Hematopoietic multipotent progenitor cell treated with erythropoietin and hydrocortisone succinate and interleukin-3 and kit ligand, for 17 days (in vitro differentiated cells): ENCODE measurements at places on chromosomes 2 and 18.

- no peak for DNase-seq
These were observed 31.8 kb downstream of the BCL11A start for GRCh38 chr2:60521626-60522025.

DNA sequence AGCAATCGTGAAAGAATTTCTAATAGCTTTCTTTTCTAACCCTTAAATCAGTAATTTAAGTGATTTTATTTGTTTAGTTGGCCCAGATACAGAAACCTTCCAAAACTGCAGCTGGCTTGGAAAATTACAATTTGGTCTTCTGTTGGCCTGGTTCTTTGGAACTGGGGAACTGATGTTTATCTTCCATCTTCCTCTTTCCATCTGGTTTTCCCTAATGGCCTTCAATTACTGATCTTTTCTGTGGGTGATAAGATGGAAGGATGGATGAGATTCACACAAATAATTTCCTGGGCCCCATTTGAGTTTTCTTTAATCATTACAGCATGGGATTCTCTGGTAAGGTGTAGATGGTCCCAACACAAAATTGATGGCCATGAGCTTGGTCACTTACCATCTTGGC is 106.5 kb upstream of the CHRNA1 start:
- DNase-seq = no peak

- no peak for DNase-seq
These were observed 27.2 kb downstream of the LHCGR start for GRCh38 chr2:48728295-48728694.

- no peak for DNase-seq
These were observed 3.6 kb upstream of the TPRKB start for GRCh38 chr2:73740767-73741166.

DNA sequence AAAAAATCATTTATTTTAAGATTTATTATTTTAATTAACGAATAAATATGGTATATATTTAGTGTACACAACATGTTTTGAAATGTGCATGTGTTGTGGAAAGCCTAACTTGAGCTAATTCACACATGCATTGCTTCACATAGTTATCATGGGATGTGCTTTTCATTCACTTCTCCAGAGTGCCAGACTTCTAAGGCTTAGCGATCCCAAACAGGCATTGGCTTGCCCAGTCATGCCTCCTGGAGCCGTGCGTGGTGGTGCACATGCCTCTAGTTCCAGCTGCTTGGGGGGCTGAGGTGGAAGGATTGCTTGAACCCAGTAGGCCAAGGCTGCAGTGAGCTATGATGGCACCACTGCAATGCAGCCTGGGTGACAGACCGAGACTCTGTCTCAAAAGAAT is 40.5 kb downstream of the ARHGEF4 start:
- DNase-seq = no peak

DNA sequence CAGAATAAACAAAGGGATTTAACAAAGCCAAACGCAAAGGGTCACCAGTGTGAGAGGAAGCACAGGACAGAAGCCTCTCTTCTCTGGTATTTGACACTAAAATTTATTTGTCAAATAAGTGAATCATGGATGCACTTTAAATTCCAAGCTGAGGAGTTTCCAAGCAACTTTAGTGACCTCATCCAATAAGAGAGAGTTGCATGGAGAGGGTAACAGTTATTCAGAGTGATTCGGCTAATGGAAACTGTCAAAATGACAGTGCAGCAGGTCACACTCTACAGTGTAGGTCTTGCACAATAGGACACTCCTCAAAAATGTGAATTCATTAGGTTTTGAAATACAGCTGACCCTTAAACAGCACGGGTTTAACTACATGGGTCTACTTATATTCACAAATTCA is 103.9 kb upstream of the ACVR1C start:
- no peak for DNase-seq

- no peak for DNase-seq
These were observed 7.3 kb downstream of the TEX261 start for GRCh38 chr2:70987386-70987785.

DNA sequence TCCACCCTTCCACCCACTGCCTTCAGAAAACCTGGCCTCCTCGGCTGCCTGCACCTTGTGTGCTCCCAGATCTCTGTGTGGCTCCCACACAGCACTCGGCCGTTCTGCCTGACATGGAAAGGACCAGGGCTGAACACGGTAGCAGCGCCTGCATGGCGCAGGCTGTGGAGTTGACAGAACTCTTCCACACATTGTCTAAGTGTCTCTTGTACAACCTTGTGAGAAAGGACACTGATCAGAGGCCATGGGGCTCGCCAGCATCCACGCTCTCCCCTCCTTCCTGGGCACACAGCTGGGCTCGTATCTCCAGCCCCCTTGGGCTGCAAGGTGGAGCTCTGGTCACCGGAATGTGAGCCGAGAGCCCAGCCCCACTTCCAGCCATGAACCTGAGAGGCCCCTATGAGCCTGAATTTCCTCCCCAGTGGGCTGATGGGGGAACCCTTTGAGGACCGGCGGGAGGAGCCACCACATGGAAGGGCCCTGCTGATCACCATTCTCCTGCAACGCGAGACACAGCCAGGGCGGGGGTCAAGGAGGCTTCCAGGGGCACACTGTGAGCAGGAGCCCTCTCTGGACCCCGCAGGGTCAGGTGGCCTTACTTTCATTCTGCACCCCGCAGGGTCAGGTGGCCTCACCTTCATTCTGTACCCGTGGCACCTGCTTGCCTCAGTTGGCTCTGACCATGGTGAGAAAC is 314.2 kb upstream of the MYT1L start:
- DNase-seq = no peak

- peak; percentile 15 for DNase-seq
These were observed 761.8 kb upstream of the ACVR2A start for GRCh38 chr2:147082850-147083522.

DNA sequence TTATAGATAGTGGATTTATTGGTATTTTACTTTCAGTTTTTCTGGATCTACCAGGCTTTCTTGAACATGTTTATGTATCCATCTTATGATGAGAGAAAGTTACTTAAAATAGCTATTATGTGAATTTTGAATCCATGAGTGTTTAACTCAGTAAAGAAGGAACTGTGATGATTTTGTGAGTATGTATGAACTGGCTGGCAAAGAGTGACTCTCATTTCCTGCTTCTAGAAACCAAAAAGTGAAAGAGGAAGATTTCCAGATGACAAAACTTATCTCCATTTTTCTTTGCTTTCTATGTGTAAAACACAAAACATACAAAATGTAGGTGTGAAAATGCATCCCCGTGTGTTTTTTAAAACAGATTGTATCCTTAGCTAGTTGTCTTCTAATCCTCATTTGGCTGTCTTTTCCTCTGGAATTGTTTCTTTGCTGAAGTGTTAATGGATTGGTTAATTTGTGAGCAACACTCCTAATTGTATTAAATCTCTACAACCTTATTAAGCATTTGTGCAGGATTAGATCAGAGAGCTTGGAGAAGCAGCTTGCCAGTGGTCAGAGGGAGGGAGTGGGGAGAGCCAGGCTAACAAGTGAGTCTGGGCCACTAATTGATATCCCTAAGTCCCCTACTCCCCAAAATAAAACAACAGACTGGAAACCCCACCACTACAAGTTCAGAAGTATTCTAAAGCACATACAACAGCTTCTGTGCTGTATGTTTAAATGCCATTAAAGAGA is 23.9 kb downstream of the PTPRM start:
- DNase-seq = no peak

- no peak for DNase-seq
These were observed 527.5 kb downstream of the GALR1 start for GRCh38 chr18:77777163-77777562.

DNA sequence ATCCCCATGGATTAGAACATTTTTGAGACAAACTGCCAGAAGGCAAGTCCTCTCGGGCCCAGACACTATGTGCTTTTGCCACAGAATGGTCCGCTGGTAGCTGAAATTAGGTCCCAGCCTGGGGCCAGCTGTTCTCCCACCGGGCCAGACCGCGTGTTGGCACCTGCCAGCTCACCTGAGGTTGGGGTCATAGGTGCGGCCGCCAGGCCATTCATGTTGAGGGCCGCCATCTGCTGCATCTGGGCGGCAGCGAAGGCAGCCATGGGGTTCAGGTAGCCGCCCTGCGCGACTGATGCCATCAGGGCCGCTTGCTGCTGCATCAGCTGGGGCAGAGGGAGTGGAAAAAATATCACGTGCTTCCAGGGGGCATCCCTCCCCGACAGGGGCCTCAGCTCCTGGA is 292.8 kb downstream of the CELF4 start:
- no peak for DNase-seq

DNA sequence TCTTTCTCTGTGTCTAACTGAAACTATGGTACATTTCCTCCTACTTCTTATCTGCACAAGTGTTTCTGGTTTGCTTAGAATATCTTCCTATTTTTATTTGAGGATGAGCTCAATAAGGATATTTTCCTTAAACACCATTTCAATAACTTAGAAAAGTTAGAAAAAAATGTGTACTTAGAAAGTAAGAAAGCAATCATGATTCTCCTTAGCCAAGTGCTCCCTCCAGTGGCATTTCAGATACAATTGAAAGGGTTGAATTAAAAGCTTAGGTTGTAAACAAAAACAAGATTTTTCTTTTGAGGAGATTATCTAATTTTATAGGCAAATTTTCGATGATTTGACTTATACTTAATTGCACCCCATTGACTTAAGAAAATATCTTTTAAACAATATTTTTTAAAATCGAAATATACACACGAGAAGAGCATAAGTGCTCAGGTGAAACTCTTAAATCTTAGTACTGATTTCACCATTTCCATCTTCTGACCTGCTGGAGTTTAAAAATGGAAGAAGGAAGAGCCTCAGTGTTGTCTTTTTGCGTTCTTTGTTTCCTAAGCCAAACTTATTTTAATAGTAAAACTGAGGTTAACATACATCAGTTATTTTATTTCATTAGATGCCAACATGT is 26.9 kb downstream of the C18orf63 start:
- DNase-seq = peak; percentile 87

DNA sequence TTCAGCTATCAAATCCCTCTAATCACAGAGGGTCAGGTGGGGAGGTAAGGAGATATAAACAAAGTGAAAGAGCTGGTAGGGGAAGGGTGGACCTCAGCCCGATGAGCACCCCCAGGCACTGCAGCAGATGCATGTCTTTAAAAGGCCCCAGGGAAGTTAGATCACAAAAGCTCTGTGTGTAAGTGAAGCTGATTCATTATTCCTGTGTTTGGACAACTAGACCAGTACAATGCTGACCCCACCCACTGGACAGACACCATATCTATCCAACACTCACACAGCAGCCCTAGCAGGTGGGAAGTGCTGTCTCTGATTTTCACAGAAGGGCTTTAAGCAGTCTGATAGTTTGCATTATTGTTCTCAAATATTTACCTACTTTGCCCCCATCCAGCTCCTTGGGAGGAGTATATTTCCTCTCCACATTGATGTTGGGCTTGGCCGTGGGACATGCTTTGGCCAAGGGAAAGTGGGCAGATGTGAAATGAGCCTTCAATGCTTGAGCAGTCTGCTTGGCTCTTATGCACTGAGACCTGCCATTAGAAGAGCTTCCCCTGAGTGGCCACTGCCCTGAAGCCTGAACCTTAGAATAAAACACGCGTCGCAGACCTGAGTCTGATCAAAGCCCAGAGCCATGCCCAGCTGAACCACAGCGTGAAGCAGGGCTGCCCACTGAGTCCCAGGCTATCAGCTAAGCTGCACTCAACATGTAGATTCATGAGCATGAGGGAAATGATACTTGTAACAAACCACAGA is 111.4 kb downstream of the COPS8 start:
- no peak for DNase-seq

DNA sequence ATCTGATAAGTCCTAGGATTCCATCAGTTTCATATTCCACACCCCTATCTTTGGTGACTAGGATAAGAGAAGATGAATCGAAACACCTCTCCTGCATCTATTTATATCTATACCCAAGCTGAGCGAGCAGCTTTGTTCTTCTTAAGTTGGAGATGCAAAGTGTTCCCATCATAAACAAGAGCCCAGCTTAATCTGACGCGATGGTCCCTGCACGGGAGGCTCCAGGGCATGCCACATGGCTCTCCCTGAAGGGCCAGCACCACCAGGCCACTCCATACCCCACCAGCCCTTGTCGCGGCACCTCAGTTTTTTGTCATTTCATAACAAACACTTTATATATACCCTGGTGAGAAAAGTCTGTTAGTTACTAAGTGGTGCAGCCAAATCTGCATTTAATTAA is 255.3 kb downstream of the L3MBTL4 start:
- DNase-seq = no peak

DNA sequence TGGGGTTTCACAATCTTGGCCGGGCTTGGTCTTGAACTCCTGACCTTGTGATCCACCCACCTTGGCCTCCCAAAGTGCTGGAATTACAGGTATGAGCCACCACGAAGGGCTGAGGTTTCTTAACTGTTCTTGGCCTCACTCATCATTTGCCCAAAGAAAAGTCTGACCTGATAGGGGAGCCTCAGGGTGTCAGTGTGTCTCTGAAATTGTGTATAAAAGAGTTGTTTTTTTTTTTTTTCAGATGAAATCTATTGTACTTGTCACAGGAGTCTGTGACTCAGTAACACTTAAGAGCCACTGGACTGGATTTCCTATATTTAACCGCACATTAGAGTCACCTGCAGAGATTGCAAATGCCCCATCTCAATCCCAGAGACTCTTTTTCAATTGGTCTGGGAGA is 16.9 kb downstream of the PMAIP1 start:
- no peak for DNase-seq

GRCh38 chr2:175464311-175464670 is 282.8 kb upstream of the ATP5MC3 start:
- DNase-seq = no peak

- no peak for DNase-seq
These were observed 212.3 kb downstream of the GPD2 start for GRCh38 chr2:156648522-156648921.

DNA sequence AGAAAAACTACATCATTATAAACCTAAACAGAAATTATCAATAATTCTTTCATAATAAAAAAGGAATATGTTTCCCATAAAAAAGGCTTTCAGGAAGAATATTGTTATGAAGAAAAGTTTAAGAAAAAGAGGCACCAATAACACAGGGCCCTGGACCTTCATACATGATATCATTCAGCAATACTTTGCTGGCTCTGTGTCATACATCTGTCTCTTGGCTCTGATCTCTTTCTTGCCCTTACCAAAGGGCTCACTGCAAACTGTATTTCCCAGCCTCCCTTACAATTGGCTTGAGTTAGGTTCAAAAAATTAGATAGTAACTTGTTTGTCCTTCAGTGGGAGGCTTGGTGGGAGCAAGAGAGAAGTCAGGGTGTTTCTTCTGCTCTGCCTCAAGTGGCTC is 499.0 kb downstream of the TGIF1 start:
- DNase-seq = no peak

- DNase-seq = peak; percentile 21
These were observed 9.5 kb downstream of the RTTN start for GRCh38 chr18:70195852-70196434.

DNA sequence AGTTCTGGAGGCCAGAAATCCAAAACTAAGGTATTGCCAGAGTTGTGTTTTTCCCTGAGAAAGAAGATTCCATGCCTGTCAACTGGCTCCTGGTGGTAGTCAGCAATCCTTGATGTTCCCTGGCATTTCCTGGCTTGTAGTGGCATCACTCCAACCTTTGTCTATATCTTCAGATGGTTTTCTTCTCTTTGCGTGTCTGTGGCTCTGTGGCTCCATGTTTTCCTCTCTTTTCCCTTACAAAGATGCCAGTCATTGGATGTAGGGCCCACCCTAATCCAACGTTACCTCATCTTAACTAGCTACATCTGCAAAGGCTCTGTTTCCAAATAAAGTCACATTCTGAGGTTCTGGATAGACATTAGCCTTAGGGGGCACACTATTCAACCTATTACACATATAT is 41.8 kb downstream of the SLC14A1 start:
- DNase-seq = no peak
